Effector CD8-positive, alpha-beta T cell (primary cell): ENCODE measurements at places on chromosomes 6 and 20.

DNA sequence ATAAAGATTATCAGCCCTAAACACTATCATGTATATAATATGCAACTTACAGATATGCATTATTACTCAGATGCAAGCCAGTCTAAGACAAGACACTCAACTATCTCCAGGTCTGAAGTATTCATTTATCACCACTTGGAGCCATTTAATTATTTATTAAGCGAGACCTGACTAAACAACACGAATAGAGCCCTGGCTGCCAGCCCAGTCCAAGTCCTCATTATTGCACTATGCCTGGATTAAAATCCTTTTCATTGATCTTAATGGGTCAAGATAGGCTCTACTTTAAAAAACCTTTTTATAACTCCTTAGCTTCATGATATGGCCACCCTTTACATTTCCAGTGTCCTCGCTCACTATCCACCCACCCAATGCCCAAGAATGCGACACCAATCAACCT, 183.1 kb upstream of the MARCKS start:
- no peak for DNase-seq

- no peak for DNase-seq
Measured at GRCh38 chr20:38460040-38460623, 12.5 kb upstream of the RALGAPB start.

DNA sequence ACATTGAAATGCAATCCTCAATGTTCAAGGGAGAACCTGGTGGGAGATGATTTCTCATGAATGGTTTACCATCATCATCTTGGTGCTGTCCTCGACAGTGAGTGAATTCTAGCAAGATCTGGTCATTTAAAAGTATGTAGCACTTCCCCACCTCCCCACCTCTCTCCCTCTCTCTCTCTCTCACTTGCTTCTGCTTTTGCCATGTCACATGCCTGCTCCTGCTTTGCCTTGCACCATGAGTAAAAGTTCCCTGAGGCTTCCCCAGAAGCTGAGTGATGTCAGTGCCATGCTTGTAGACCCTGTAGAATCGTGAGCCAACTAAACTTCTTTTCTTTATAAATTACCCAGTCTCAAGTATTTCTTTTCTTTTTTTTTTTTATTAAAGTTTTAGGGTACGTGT, 60.5 kb downstream of the DST start:
- no peak for DNase-seq

GRCh38 chr6:13831615-13832014, 17.3 kb upstream of the MCUR1 start:
- DNase-seq, result no peak

DNA sequence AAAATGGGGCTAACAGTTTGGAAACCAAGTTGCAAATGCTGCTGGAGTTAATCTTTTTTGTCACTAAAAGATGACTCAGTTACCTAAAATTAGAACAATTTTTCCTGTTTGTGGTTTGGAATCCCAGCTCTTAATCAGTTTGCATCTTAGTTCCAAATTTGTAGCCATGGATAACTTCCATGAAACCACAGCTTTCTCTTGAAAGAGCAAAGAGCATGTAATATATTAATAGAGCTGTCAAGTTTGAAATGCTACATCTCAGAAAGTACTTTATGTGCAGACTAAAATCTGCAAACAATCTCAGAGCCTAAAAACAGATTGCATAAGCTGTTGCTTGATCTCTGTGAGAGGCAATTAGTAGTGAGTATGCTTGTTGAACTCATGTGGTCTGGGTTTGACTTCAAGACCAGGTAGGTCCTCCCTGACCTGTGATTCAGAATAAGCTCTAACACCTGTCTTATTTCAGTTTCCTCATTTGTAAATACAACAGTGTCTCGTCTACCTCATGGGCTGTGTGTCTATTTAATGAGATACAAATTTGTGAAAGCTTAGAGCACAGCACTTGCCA, 23.5 kb downstream of the DHX35 start:
- DNase-seq, result no peak
